Liver (tissue), 10 donors: ENCODE measurements at places on chromosomes 7 and 10. TPM values are rescaled to one million over a fixed set of nuclear protein-coding genes. Genes with fewer than 3 reads are reported as not detected.
A peak's percentile ranks its signal among the peaks of the same experiment; 100 is the strongest.

- no peaks in the 10 kb centered on the region for H3K36me3 ChIP-seq
- peak; percentile 17 for DNase-seq
- no peak overlapping the region for H3K27ac ChIP-seq
- no peaks in the 10 kb centered on the region for H3K27me3 ChIP-seq
These were observed 126.5 kb upstream of the UNC5B start for GRCh38 chr10:71085689-71086438.

DNA sequence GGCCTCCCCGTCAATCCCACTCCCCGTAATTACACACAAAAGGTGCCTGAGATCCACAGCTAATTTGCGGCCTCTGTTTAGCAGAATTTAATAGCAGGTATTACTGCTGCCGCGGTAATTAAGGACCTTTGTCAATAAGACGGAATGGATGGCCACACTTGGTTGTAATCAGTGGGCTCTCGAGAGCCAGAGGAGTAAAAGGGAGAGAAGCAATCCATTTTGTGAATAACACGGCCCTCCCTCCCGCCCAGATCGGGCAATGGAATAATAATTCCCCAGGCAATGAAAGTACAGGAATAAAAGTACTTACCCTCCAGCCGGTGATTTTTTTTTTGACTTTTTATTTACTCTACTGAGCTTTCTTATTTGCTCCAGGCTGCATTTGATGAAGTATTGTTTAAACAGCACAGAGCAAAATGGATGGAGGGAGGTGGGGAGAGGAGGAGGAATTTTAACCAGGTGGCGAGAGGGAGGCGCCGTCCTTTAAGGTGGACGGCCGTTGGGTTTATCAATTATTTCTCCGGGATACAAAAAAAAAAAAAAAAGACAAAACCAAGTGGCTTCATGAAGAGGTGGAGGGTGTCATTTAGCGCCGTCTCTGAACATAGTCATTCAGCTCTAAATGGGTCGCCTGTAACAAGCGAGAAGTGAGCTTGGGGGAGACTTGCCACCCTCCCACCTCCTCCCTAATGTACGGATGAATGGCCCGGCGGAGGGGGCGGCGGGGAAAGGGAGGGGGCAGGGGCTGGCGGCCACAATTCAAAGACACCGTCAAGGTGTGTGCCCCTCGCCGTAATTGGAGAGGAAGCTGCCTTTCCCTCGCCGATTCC is 120.3 kb downstream of the BUB3 start:
- no peaks in the 10 kb centered on the region for H3K4me1 ChIP-seq
- no peak for DNase-seq
- no peaks in the 10 kb centered on the region for H3K36me3 ChIP-seq
- no peak overlapping the region for H3K27ac ChIP-seq
- no peak overlapping the region for H3K4me3 ChIP-seq
- H3K27me3 ChIP-seq = no peaks in the 10 kb centered on the region

GRCh38 chr7:28979776-28980175 is 21.6 kb upstream of the TRIL start:
- DNase-seq = no peak
- no peak overlapping the region for H3K27ac ChIP-seq
- H3K36me3 ChIP-seq = no peaks in the 10 kb centered on the region
- H3K27me3 ChIP-seq = no peaks in the 10 kb centered on the region
- no peak overlapping the region for H3K4me3 ChIP-seq
- no peaks in the 10 kb centered on the region for H3K4me1 ChIP-seq

DNA sequence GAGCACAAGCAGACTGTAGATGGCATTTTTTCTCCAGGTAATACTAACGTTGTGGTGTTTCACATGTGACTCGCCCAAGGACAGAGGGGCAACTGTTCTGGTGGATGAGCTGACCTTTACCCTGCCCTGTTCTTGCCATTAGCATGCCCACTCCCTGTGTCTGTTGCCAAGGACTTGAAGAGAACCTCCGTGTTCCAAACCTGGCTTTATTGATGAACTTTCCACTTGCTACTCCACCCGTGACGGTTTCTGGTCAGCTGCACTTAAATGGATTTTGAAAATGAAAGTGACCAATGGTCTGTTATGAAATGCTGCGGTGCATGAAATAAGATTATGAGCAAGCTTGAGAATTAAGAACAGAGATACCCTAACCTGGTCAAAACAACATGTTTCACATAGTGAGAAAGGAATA is 30.4 kb downstream of the LRRC4 start:
- peaks cover 63% of the 10 kb centered on the region for H3K4me1 ChIP-seq
- no peaks in the 10 kb centered on the region for H3K27me3 ChIP-seq
- peak overlapping the region; percentile 10 for H3K4me3 ChIP-seq
- peaks cover 3% of the 10 kb centered on the region for H3K36me3 ChIP-seq

GRCh38 chr7:25964483-25964991 is 187.5 kb upstream of the NFE2L3 start:
- H3K27me3 ChIP-seq = no peaks in the 10 kb centered on the region
- H3K4me1 ChIP-seq = peaks cover 2% of the 10 kb centered on the region
- H3K4me3 ChIP-seq = no peak overlapping the region
- H3K36me3 ChIP-seq = no peaks in the 10 kb centered on the region

DNA sequence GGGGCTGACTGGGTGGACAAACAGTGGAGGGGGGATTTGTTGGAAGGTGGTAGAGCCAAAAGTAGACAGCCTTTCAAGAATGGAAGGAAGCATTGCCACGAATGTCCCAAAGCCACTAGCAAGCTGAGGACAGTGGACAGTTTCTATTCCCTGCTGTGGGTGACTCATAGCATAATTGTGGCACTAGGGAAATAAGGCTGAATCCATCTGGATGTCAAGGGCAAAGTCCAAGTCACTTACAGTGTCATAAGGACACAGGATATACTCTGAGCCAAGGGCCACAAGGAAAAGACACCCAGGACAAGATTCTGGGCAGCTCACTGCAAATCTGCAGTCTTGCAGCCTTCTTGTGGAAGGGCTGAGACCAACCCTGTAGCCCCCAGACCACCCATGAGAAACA is 79.7 kb downstream of the FRMPD2 start:
- DNase-seq = no peak
- no peaks in the 10 kb centered on the region for H3K4me1 ChIP-seq
- H3K27ac ChIP-seq = no peak overlapping the region
- no peaks in the 10 kb centered on the region for H3K27me3 ChIP-seq
- no peak overlapping the region for H3K4me3 ChIP-seq
- H3K36me3 ChIP-seq = no peaks in the 10 kb centered on the region

GRCh38 chr10:116810120-116810500 is 39.2 kb upstream of the ENO4 start:
- DNase-seq = no peak
- no peaks in the 10 kb centered on the region for H3K4me1 ChIP-seq
- peaks cover 4% of the 10 kb centered on the region for H3K27me3 ChIP-seq

- no peaks in the 10 kb centered on the region for H3K4me1 ChIP-seq
- H3K36me3 ChIP-seq = no peaks in the 10 kb centered on the region
- H3K27me3 ChIP-seq = no peaks in the 10 kb centered on the region
- no peak overlapping the region for H3K27ac ChIP-seq
- H3K4me3 ChIP-seq = no peak overlapping the region
- no peak for DNase-seq
These were observed 12.5 kb downstream of the EZH2 start for GRCh38 chr7:148871551-148871950.

DNA sequence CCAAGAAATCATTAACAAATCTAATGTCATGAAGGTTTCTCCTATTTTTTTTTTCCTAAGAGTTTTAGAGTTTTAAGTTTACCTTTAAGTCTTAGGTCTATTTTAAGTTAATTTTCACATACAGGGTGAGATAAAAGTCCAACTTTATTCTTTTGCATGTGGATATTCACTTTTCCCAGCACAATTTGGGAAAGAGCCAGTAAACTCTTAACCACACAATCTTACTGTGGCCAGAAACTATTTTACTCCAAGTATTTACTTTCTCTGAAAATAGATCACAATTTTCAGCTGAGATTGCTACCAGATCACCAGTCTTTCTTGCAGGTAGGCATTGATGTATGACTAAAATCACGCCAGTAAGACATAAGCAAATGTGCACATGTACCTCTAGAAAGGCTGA is 728.5 kb downstream of the TNS3 start:
- no peak overlapping the region for H3K27ac ChIP-seq
- no peak overlapping the region for H3K4me3 ChIP-seq
- H3K27me3 ChIP-seq = no peaks in the 10 kb centered on the region
- no peaks in the 10 kb centered on the region for H3K36me3 ChIP-seq
- no peaks in the 10 kb centered on the region for H3K4me1 ChIP-seq

DNA sequence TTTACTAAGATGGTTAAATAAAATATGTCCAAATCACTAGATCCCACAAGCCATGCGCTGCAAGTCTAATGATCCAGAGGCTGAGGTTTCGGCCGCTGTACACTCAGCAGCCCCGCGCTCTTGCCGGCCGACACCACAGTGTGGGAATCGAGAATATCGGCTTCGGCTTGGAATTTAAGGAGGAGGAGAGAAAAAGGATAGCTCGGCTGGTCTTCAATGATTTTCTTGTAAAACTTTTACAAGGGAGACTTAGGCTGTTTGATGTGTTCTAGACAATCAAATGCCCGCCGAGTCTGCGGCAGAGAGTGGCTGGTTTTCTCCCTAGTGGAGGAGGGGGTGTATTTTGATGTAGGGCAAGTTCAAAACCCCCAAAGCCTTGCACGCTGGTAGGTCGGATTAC is 118.2 kb upstream of the TCF7L2 start:
- no peaks in the 10 kb centered on the region for H3K27me3 ChIP-seq
- H3K36me3 ChIP-seq = no peaks in the 10 kb centered on the region
- no peak for DNase-seq

DNA sequence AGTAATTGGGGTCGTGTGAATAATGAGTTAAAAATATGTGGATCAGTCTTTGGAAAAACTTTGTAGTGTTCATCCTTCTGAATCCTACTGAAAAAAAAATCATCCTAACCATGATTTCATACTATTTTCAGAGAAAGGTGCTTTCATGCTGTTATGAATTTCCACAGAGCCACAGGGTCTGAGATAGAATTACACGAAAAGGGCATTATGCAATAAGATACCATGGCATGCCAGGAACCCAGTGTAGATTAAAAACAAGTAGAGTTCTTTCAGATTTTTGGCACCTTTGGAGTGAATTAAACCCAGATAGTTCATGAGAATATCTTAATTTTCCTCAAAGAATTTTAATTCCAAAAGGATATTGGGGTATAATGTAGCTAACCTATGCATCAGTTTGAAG is 47.5 kb upstream of the AGMO start:
- DNase-seq = no peak
- no peaks in the 10 kb centered on the region for H3K27me3 ChIP-seq
- H3K4me1 ChIP-seq = no peaks in the 10 kb centered on the region
- H3K4me3 ChIP-seq = no peak overlapping the region
- H3K27ac ChIP-seq = no peak overlapping the region

GRCh38 chr7:116365797-116366196 is 133.7 kb upstream of the CAV2 start:
- DNase-seq = no peak
- H3K27me3 ChIP-seq = no peaks in the 10 kb centered on the region
- no peaks in the 10 kb centered on the region for H3K4me1 ChIP-seq

- H3K27me3 ChIP-seq = no peaks in the 10 kb centered on the region
- H3K27ac ChIP-seq = no peak overlapping the region
- H3K4me3 ChIP-seq = no peak overlapping the region
- no peak for DNase-seq
- H3K36me3 ChIP-seq = no peaks in the 10 kb centered on the region
These were observed 99.8 kb upstream of the MACROH2A2 start for GRCh38 chr10:69952821-69953221.

GRCh38 chr10:95201736-95202135 is 7.7 kb downstream of the ACSM6 start:
- no peaks in the 10 kb centered on the region for H3K27me3 ChIP-seq
- H3K36me3 ChIP-seq = no peaks in the 10 kb centered on the region
- no peaks in the 10 kb centered on the region for H3K4me1 ChIP-seq
- H3K4me3 ChIP-seq = no peak overlapping the region
- no peak overlapping the region for H3K27ac ChIP-seq
- DNase-seq = no peak

GRCh38 chr10:31242902-31243301 is 76.1 kb upstream of the ZEB1 start:
- H3K4me1 ChIP-seq = no peaks in the 10 kb centered on the region
- no peak overlapping the region for H3K27ac ChIP-seq
- no peak overlapping the region for H3K4me3 ChIP-seq
- H3K36me3 ChIP-seq = no peaks in the 10 kb centered on the region
- no peak for DNase-seq

DNA sequence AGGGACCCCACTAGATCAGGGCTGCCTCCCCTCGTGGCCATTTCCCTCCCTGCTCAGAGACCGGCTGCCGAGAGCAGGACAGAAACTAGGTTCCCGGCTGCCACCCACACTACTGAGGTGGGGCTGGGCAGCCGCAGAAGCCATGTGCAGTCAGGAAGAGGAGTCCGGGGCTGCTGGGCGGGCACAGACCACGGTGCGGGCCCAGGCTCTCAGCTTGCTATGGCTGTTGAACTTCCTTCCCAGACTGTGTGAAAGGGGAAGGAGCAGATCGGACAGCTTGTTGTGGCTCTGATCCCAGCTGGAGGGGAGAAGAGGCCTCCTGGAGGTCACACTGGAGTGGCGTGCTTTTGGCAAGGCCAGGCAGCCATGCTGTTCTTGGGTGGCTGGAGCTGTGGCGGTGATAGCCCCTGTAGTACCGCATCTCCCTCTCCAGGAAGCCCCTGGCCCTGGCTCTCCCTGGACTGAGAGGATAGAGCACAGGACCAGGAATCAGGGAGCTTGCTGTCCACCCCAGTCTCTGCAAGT is 56.8 kb downstream of the HK1 start:
- H3K4me3 ChIP-seq = no peak overlapping the region
- no peaks in the 10 kb centered on the region for H3K27me3 ChIP-seq
- peaks cover 4% of the 10 kb centered on the region for H3K4me1 ChIP-seq
- H3K36me3 ChIP-seq = no peaks in the 10 kb centered on the region

- peaks cover 6% of the 10 kb centered on the region for H3K27me3 ChIP-seq
- no peak for DNase-seq
- H3K4me1 ChIP-seq = no peaks in the 10 kb centered on the region
- no peak overlapping the region for H3K4me3 ChIP-seq
- H3K27ac ChIP-seq = no peak overlapping the region
These were observed 43.4 kb upstream of the GHITM start for GRCh38 chr10:84095811-84096497.

- no peak for DNase-seq
- no peaks in the 10 kb centered on the region for H3K27me3 ChIP-seq
These were observed 4.2 kb upstream of the ASB4 start for GRCh38 chr7:95481271-95482165.

DNA sequence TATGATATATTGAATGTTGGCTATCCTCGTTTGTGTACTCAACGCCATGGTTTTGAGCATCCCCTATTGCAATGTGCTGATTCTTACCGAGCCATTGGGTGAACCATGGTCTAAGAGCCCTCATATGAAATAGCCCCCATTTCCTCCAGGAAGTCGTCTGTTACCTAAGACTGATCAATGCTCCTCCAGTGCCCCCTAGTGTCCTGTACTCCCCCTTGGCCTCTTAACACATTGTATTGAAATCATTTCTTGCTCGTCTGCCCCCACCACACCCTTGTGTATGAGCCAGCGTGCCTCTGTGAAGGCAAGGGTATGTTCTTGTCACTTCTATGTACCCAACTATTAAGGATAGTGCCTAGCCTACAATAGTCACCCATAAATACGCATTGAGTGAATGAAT is 11.2 kb upstream of the SLC35B4 start:
- H3K27ac ChIP-seq = no peak overlapping the region
- H3K4me3 ChIP-seq = no peak overlapping the region
- no peaks in the 10 kb centered on the region for H3K27me3 ChIP-seq
- DNase-seq = peak; percentile 51

The IQUB gene
- total RNA-seq = 0.25 TPM

The STEAP1 gene
- 28.5 TPM for total RNA-seq

The INA gene
- total RNA-seq = not detected

The MBL2 gene
- 222 TPM for total RNA-seq
